ENCODE measurements at places on chromosomes 16 and 17. TPM values are rescaled to one million over a fixed set of nuclear protein-coding genes. Genes with fewer than 3 reads are reported as not detected.

DNA sequence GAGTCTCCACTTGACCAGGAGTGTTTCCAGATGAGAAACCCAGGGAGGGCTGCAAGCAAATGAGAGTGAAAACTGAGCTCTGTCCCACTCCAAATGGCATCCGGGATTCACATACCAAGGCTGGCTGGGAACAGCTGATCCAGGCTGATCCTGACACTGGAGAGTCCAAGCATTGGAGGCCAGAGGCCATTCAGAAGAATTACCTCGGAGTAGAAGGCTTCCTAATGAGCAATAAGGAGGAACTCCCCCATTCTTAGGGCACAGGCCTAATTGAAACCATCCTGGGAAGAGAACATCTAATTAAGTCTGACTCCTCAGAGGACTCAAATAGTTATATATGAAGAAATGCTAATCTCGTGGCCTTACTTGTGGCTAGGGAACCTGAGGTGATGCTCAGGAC lies 142.8 kb downstream of the PRKCA start:
- no peaks in the 10 kb centered on the region for H3K4me1 ChIP-seq
- H3K36me3 ChIP-seq = no peaks in the 10 kb centered on the region
- no peaks in the 10 kb centered on the region for H3K27me3 ChIP-seq
- no peak overlapping the region for H3K27ac ChIP-seq

- no peak overlapping the region for H3K27ac ChIP-seq
- DNase-seq = no peak
- H3K36me3 ChIP-seq = no peaks in the 10 kb centered on the region
- H3K4me1 ChIP-seq = peaks cover 64% of the 10 kb centered on the region
- H3K27me3 ChIP-seq = no peaks in the 10 kb centered on the region
Measured at GRCh38 chr16:11624205-11624604, 37.5 kb upstream of the LITAF start.

- H3K27me3 ChIP-seq = no peaks in the 10 kb centered on the region
- no peaks in the 10 kb centered on the region for H3K4me1 ChIP-seq
- H3K27ac ChIP-seq = no peak overlapping the region
- no peaks in the 10 kb centered on the region for H3K36me3 ChIP-seq
- H3K4me3 ChIP-seq = no peak overlapping the region
Measured at GRCh38 chr16:22424161-22424937, 49.9 kb upstream of the CDR2 start.

DNA sequence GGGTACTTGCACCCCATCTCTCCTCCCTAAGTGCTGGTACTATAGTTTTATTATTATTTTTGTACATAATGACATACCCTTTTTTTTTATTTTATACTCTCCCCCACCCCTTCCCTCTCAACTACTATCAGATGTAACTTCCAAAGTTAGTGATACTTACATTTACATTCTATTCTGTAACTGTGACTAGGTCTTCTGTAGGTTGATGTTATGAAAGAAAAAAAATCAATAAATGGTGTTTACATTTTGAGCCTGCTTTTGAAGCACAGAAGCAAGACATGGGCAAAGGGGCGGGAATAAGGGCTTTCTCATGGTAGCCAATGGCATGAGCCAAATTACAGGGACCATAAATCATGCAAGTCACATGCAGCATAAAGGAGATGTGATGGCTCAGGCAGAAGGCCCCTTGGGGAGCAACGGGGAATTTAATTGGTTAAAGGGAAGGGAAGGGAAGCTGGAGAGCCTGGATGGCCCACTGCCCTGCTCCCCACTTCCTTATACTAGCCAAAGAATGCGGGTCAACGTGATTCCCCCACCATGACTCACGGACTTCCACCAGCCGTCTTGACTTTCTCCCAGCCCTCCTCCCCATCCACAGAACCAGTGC lies 2.4 kb upstream of the ACSF2 start:
- H3K36me3 ChIP-seq = no peaks in the 10 kb centered on the region
- no peak for DNase-seq
- no peaks in the 10 kb centered on the region for H3K27me3 ChIP-seq
- no peak overlapping the region for H3K4me3 ChIP-seq

DNA sequence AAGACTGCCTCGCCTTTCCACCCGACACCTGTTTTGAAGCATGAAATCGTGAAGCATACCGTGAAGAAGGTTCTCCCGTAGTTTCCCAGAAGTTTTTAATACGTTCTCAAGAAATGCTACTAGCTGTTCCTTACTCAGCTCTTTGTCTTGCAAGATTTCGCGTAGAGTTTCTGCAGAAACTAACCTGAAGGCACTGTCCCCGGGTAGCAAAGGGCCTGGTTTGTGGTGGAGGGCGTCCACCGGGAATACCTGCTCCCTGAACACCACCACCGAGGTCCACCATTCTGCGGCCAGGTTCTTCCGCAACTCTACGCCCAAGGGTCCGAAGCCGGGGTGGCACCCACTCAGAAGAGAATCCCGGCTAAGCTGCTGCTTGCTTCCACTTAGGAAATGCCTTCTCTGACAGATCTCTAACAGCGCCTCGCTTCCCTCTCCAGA lies 487 bp downstream of the POLG2 start:
- DNase-seq = no peak
- peak overlapping the region; percentile 76 for H3K27ac ChIP-seq
- H3K4me1 ChIP-seq = peaks cover 59% of the 10 kb centered on the region
- peak overlapping the region; percentile 90 for H3K4me3 ChIP-seq
- H3K27me3 ChIP-seq = no peaks in the 10 kb centered on the region

DNA sequence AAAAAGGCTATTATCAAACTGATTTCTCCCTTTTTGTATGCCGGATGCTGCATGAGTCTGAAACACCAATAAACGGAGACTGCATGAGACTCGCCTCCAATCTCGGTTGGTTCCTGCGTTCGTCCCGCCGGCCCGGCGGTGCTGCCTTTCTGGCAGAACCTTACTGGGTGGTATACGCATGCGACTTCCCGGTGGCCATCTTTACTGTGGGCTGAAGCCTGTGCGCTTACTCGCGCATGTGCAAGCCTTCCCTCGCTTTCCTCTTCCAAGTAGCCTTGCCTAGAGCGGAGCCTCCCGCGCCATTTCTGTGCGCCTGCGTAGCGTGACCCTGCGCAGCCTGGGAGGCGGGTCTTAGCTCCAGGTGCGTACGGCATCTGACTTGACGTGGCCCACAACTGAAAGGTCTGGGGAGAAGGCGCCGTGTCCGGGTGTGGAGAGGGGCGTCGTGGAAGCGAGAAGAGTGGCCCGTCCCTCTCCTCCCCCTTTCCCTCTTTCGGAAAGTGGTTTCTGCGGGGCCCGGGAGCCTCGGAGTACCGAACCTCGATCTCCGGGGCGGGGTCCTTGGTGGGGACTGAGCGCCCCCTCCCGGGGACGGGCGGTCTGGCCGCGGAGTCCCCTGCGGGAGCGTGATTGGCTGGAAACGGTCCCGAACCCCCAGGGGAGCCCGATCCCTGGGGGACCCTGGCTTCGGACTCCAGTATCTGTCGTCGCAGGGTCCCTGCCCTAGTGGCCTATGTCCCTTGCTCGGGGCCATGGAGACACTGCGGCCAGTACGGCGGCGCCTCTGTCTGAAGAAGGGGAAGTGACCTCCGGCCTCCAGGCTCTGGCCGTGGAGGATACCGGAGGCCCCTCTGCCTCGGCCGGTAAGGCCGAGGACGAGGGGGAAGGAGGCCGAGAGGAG lies at the start of gene PAGR1:
TSS of gene PAGR1 (plus strand) at position 360 of the 901 bp plus-strand sequence. CDS start at position 734, 374 bp downstream.
- H3K4me1 ChIP-seq = peaks cover 54% of the 10 kb centered on the region
- peak; percentile 99 for DNase-seq
- H3K4me3 ChIP-seq = peak within 1 kb of the TSS; percentile 94
- H3K36me3 ChIP-seq = peaks cover 15% of the 10 kb centered on the region
- H3K27ac ChIP-seq = peak within 1 kb of the TSS; percentile 89

DNA sequence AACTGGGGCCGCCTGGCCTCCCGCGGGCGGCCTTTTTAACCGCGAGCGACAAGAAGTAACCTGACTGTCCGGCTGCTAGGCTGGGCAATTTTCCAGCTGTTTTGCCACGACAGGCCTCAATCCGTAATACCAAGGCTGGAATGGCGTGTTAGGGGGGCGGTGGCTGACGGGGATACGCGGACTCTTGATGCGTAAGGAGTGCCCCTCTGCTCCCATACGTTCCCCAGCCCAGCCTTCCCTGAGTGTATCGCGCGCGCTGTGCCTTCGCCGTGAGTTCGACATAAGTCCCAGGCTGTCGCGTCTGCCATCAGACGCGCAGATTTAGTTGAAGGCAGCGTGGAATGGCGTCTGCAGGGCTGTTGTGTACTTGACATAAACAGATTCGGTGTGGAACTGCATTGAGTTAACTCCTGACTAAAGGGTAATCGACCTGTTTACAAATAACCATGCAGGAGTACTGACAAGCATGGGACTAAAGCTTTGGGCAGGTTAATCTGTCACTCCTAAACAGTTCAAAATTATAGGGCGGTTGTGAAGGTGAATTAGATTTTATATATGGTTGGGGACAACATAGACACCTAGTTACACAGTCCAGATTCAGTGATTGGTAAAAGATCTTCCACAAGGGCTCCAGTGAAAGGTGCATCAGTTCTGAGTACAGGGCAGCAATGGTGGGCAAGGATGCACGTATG lies 16.6 kb upstream of the ERN1 start:
- no peaks in the 10 kb centered on the region for H3K27me3 ChIP-seq
- H3K4me1 ChIP-seq = peaks cover 25% of the 10 kb centered on the region
- peak; percentile 38 for DNase-seq

DNA sequence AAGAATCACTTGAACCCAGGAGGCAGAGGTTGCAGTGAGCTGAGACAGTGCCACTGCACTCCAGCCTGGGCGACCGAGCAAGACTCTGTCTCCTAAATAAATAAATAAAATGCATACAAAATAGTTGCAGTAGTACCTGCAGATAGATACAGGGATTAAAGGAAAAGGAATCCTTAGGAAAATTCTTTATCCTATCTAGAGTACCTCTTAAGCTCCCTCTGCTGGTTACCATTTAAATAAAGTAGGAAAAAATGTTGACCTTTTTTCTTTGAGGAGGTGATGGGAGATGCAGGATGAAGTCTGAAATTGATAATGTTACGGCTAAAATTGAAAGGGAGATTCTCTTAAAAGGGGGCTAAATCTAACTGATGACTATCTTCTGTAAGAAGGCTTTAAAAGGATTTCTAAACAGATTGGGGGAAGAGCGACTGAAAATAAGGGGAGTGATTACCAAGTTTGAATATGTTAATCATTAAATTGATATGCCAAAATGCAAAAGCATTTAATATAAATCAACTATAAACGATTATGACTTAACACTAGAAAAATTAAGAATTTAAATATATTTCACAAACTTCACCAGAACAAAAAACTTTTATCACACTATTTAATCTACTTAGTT lies 29.4 kb downstream of the C16orf87 start:
- H3K4me3 ChIP-seq = no peak overlapping the region
- H3K27ac ChIP-seq = no peak overlapping the region
- no peaks in the 10 kb centered on the region for H3K4me1 ChIP-seq
- no peak for DNase-seq
- H3K36me3 ChIP-seq = no peaks in the 10 kb centered on the region

DNA sequence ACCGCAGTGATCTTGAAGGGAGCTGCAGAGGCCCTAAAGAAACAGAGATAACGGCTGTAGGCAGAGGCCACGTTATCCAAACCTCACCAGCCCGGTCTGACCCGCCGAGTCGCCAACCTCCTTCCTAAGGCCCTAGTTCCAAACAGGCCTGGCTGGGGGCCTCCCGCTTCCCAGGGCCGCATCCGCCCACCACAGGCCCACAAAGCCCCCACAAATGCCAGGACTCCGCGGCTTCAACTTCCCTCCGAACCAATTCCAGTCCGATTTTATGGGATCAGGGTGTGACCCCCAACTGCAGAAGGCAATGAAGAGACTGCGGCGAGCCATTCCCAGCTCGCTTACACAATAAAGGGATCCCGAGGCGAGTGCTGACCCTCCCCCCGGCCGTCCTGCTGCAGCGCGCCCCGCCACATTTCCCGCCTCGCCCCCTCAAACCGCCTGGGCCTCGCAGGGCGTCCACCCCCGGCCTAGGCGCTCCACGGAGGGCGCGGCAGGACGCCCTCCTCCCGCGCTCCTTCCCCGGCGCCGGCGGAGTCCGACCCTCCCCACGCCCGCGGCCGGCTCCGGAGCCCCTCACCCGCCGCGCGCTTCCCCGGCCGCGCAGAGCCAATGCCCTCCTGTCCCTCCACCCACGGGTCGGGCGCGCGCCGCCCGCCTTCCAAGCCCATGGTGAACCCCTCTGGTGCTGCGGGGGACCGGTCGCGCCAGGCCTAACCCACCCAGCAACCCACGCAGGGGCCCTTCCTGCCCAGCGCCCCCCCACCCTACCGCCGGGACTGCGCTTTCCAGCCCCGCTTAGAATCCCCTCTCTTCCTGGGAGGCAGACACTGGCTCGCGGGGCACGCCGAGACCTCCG lies 926 bp downstream of the MYH10 start:
- DNase-seq = peak; percentile 46
- H3K27me3 ChIP-seq = peaks cover 10% of the 10 kb centered on the region
- H3K36me3 ChIP-seq = no peaks in the 10 kb centered on the region
- peak overlapping the region; percentile 52 for H3K4me3 ChIP-seq
- peaks cover 3% of the 10 kb centered on the region for H3K4me1 ChIP-seq

DNA sequence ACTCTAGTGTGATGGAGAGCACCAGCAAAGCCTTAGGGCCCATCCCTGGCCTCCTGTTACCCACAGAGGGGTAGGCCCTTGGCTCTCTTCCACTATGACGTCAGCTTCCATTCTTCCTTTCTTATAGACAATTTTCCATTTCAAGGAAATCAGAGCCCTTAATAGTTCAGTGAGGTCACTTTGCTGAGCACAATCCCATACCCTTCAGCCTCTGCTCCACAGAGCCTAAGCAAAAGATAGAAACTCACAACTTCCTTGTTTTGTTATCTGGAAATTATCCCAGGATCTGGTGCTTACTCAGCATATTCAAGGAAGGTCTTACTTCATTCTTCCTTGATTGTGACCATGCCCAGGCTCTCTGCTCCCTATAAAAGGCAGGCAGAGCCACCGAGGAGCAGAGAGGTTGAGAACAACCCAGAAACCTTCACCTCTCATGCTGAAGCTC lies at the start of gene CCL8:
TSS of gene CCL8 (plus strand) at position 397 of the 445 bp plus-strand sequence. CDS start 67 bp downstream, outside the sequence.
- no peak for DNase-seq
- no peaks in the 10 kb centered on the region for H3K27me3 ChIP-seq
- no peak within 1 kb of the TSS for H3K4me3 ChIP-seq
- no peaks in the 10 kb centered on the region for H3K4me1 ChIP-seq
- no peak within 1 kb of the TSS for H3K27ac ChIP-seq

GRCh38 chr17:19656851-19657581 lies 8.5 kb downstream of the ALDH3A2 start:
- peaks cover 14% of the 10 kb centered on the region for H3K36me3 ChIP-seq
- H3K4me1 ChIP-seq = no peaks in the 10 kb centered on the region
- no peak for DNase-seq
- H3K27ac ChIP-seq = no peak overlapping the region
- no peaks in the 10 kb centered on the region for H3K27me3 ChIP-seq

- peak; percentile 85 for DNase-seq
- H3K4me3 ChIP-seq = peak within 1 kb of the TSS; percentile 96
- H3K27me3 ChIP-seq = no peaks in the 10 kb centered on the region
- peaks cover 64% of the 10 kb centered on the region for H3K4me1 ChIP-seq
- peak within 1 kb of the TSS; percentile 87 for H3K27ac ChIP-seq
- peaks cover 41% of the 10 kb centered on the region for H3K36me3 ChIP-seq
Measured at GRCh38 chr17:78128551-78129350, at the start of gene TMC6. Gene TMC6 (minus strand): TSS chr17:78128755. CDS start chr17:78126832, 1,923 bp downstream.

GRCh38 chr17:82048571-82048971 lies 3.0 kb downstream of the RFNG start:
- H3K4me3 ChIP-seq = no peak overlapping the region
- H3K4me1 ChIP-seq = peaks cover 25% of the 10 kb centered on the region
- H3K36me3 ChIP-seq = no peaks in the 10 kb centered on the region
- no peaks in the 10 kb centered on the region for H3K27me3 ChIP-seq

The ZFHX3 gene
- 0.22 TPM for total RNA-seq

The CLDN9 gene
- not detected for total RNA-seq

The CDH8 gene
- not detected for total RNA-seq

The RPL19 gene
- 3,043 TPM for total RNA-seq

The CLEC19A gene
- not detected for total RNA-seq

The SEZ6L2 gene
- total RNA-seq = 0.07 TPM

All from CD8-positive, alpha-beta memory T cell (primary cell).